ENCODE measurements at places on chromosomes 2 and 18.

DNA sequence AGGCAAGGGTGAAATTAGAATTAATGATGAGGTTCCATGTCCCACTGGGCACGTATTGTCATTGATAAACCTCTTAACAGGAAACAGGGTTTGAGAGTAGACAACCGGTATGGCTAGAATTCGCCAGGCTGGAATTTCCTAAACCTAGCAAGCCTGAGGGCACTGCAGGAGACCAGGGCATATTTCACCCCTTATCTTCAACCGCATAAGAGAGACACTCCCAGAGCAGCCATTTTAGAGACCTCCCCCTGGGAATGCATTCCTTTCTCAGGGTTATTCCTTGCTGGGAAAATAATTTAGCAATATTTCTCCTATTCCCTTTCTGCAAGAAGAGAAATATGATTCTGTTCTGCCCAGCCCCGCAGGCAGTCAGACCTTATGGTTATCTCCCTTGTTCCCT, 334.6 kb upstream of the LYPD1 start:
- no peak for DNase-seq

DNA sequence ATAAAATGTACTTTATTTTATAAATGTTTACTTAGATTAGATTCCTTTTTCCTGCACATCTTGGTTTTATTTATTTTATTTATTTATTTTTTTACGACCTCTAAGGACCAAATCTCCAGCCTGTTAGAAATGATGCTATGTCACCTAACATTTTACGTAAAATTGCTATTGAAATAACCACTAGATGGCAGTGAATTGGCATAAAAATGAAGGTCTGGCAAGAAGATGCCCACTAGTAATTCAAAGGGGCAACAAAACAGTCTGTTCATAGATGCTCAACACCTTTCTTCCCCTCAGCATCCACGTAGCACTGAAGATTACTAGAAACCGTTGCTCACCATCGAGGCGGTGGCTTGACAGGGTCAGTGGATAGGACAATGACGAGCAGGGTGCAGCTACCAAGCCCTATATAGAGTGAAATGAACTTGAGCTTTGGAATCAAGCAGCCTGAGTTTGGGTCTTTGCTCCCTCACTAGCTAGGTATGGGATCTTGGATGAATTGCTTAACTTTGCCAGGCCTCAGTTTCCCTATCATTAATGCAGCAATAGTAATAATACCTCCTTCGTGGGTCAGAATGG, 128.7 kb upstream of the L3MBTL4 start:
- no peak for DNase-seq

DNA sequence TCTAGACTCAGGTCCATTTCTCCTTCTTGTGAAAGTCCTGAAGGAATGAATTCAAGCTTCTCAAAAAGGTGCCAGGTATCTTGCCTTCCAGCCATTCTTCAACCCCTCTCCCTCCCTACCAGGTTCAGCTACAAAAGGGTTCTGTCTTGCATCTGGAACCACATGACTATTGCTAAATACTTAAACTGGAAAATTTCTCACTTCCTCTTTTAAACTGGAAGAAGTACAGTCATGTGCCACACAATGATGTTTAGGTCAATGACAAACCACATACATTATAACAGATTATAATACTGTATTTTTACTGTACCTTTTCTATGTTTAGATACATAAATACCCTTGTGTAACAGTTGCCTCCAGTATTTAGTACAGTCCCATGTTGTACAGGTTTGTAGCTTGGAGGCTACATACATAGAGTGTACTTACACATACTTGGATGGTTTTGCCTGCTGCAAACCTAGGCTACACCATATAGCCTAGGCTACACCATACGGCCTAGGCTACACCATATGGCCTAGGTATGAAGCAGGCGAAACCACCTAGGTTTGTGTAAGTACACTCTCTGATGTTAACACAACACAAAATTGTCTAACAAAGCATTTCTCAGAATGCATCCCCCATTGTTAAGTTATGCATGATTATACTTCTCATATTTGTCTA, 142.0 kb upstream of the DNMT3A start:
- no peak for DNase-seq

DNA sequence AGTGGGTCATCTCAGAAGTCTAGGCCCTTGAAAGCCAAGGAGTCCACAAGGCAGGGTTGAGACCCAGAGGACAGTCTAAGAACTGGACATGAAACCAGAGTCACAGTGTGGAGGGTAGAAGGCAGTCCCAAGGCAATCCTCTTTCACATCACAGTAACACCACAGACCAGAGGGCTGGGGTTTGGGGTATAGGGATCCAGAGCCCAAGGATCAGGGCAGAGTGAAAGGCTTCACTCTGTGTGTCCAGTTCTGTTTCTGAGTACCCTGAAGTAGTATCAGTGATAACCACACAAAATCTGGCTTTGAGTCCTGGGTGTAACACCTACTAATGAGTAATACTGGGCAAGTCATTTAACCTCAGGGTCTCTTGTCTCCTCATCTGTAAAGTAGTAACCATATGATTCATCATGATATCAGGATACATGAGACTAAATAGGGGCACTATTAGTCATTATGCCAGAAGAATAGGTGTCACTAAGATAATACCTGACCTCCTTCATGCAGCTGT, 91.0 kb downstream of the ICA1L start:
- no peak for DNase-seq

DNA sequence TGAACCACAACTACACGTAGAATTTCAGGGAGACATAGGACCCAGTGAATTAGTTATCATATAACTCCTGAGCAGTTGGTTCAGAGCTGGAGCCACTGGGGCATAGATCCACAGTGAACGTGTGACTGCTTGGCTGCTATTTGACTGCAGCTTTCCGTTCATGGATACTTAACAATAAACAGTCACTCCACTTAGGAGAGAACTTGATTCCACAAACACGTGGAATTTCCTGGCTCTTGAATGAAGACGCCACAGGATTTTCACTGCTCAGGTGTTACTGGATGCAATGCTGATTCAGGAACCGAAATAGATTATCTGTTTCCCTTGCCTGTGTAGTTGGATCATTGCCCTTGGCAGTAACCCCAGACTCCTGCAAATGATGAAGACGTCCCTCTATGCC, 679.1 kb upstream of the ZEB2 start:
- DNase-seq, result no peak

DNA sequence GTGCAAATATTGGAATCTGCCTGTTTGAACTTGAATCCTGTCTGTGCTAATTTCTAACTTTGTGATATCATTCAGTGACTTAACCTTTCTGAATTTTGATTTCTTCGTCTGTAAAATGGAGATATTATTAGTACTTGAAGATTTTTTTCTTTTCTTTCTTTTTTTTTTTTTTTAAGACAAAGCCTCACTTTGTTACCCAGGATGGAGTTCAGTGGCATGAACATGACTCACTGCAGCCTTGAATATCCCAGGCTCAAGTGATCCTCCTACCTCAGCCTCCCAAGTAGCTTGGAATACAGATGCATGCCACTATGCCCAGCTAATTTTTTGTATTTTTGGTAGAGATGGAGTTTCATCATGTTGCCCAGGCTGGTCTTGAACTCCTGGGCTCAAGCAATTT, 28.3 kb downstream of the ACTR3 start:
- no peak for DNase-seq

- no peak for DNase-seq
Observed at GRCh38 chr2:182445391-182445965, 18.6 kb upstream of the PDE1A start.

GRCh38 chr2:20378891-20379519, 28.4 kb upstream of the PUM2 start:
- no peak for DNase-seq

DNA sequence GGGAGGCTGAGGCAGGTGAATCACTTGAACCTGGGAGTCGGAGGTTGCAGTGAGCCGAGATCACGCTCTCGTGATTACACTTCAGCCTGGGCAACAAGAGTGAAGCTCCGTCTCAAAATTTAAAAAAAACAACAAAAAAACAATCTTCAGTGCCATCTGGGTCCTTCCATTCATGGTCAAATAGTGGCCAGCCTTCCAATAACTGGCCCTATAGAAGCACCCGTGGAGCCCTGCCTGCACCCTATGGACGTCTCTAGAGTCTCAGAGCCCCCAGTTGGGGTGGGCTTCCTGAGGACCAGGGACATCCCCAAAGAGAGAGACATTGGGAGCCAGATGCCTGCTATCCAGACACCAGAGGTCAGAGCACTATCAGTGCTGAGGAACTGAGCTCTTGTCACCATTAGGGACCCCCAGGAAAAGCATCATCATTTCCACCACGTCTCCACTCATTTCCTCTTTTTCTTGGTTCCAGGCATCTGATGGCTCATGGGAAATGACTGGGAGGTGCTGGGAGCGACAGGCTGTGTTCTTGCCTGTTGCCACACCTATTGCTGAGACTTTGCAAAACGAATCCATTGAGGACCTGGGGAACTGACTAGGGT, 9.4 kb downstream of the NEU2 start:
- no peak for DNase-seq

DNA sequence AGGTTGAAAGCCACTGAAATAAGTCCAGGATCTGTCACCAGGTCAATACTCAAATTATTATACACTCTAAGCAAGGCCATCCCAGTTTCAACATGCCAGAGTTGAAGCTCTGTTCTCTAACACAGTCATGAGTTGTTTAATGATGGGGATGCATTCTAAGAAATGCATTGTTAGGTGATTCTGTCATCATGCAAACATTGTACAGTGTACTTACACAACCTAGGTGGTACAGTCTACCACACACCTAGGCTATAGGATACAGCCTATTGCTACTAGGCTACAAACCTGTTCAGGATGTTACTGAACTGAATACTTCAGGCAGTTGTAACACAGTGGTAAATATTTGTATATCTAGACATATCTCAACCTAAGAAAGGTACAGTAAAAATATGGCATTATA, 162.2 kb downstream of the BAZ2B start:
- no peak for DNase-seq

DNA sequence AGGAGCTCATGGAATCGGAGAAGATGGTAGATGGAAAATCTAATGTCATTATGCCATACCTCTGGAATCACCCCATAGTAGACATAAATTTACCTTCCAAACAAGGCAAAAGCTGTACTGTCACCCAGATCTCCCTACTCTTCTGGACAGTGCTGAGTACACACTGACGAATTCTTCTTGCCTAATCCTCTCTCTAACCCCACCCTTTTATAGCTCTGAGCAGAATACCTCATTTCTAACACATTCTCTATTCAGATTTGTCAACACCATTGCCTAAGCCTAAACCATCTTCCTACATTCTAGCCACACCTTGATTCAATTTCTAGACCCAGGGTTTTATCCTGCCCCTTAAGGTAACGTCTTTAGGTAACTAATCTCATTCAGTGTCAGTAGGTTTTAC, 321.0 kb upstream of the NRP2 start:
- DNase-seq, result no peak

DNA sequence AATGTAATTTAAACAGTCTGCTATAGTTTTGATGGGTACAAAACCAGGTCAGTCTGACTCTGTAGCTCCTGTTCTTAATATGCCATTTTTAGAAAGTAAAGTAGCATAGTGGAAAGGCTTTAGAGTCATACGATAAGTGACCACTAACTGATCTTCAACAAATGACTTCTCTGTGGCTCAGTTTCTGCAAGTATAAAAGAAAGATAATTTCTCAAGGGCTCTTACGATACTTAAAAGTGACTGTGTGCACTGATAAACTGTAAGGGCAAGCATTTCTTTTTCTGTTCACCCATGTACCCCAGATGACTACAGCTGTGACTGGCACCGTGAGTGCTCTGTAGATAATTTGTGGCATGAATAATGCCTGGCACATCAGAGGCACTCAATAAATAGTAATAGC, 178.7 kb downstream of the LCLAT1 start:
- no peak for DNase-seq

DNA sequence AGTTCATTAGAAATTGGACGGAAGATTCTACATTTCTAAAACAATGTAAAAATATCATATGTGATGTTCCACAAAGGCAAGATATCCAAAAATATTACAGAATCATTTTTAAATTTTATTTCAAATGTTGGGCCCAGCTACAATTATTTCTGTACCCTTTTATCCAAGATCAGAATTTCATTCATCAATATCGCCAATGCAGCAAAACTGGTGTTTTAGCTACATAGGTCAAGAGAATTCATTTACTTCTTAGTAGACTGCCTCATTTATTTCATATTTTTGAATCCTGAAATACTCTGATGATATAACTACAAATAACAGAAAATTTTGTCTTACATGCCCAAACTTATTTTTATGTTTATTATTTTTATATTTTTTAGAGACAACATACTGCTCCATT, 143.1 kb downstream of the CMPK2 start:
- no peak for DNase-seq

- DNase-seq, result peak; percentile 55
Observed at GRCh38 chr18:13377496-13377895, 158.9 kb downstream of the LDLRAD4 start.

- no peak for DNase-seq
Observed at GRCh38 chr2:193695367-193695766, 1500.6 kb upstream of the TMEFF2 start.

DNA sequence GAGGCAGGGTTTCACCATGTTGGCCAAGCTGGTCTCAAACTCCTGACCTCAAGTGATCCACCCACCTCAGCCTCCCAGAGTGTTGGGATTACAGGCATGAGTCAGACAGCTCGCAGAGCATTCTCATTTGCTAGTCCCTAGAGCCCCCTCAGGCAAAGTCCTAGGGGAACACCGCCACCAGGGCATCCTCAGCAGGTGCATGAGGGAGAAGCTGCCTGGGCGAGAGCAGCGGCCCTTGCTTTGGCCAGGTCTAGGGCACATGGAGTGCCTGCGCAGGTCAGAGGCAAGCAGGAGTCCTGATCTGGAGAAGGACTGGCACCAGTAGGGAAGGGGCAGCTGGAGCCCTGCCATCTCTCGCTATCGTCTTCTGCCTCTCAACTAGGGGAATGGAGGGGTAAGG, 32.4 kb downstream of the NGEF start:
- no peak for DNase-seq

GRCh38 chr2:38572167-38572566, 30.6 kb downstream of the HNRNPLL start:
- no peak for DNase-seq

DNA sequence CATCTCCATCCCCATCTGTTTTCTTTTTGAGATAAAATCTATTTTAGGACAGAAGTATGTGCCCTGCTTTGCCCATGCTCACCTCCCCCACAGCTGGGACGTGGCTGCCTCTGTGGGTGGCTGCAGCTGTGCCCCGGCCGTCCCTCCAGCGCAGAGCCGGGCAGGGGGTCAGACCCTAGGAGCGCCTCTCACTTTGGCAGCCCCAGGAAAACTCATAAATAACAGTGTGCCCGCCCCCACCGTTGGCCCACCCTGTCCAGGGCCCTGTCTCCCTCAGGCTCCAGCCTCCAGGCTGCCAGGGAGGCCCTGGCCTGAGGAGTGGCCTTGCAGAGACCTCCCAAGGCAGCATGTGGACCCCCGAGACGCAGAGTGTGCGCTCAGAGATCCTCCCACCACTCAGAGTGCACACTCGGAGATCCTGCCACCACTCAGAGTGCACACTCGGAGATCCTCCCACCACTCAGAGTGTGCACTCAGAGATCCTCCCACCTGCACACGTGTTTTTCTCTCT, 178.1 kb downstream of the TWIST2 start:
- DNase-seq, result no peak

DNA sequence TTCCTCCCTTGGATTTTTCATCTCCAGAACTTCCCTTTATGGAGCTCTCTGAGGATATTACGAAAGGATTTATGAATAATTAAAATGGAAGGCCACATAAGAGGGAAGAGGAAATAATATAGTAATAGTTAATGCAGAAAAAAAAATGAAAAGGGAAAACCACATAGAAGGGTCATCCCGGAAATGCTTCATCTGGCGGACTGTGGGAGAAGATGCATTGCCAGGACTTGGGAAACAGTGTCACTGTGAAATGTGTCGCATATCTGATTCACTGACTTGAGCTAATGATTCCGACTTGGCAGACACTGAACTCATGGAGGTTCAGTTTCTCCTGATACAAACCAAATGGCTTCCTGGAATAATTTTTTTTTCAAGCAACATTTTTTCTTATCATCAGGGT, 129.9 kb upstream of the RMP24 start:
- no peak for DNase-seq

Measured in CD4-positive, alpha-beta T cell treated with Interleukin-1 beta for 1 hour (primary cell).